Stimulated activated CD8-positive, alpha-beta memory T cell treated with anti-CD3 and anti-CD28 coated beads, Interleukin-7, amount 100 ng/mL, for 1 hour (primary cell): ENCODE measurements at places on chromosomes 3 and 15.

GRCh38 chr3:98361289-98361688, 7.6 kb downstream of the OR5K4 start:
- no peak for DNase-seq

DNA sequence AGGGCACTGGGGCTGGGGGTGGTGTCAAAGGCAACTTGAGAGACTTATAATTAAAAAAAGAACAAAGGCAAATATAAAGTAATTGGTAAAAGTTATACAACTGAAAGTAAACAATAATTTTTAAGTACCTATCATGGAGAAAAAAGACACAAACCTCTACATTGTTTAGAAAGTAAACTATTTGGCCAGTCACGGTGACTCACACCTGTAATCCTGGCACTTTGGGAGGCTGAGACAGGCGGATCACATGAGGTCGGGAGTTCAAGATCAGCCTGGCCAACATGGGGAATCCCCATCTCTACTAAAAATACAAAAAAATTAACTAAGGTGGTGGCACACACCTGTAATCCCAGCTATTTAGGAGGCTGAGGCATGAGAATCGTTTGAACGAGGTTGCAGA, 25.8 kb downstream of the RPSA start:
- DNase-seq: no peak

- no peak for DNase-seq
Measured at GRCh38 chr3:152961323-152961722, 126.4 kb downstream of the P2RY1 start.

- no peak for DNase-seq
Measured at GRCh38 chr3:58613236-58614132, 36.3 kb upstream of the FAM107A start.

- no peak for DNase-seq
Measured at GRCh38 chr15:71547011-71547410, 263.3 kb upstream of the NR2E3 start.

DNA sequence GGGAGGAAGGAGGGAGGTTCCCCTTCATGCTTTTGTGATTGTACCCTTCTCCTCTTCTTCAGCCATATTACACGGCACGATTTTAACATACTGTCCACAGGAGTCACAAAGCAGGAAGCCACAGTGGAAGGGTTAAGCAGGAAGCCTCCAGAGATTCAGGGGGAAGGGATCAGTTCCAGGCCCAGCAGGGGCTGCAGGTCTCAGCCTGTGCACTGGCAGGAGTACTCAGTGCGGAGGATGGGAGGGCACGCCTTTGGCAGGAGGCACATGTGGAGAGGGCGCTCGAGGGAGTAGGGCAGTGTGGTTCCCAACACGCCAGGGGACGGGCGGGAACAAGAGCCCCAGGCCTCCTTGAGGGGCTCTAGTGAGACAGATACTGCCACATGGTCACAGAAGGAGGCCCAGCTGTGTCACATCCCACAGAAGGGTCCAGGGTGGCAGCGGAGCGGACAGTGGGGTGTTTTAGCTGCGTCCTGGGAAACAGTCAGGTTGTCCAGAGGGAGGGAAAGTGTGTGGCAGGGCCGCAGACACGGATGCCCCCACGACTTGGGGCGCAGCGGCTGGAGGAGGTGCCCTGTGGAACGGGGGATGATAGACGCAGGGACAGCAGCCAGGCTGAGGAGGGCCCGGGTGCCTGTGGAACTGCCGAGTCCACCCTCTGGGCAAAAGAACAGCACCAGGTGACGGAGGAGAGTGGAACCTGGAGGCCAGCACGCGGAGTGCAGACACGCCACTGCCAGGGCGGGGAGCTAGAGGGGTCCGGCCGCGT, 77.5 kb downstream of the CHSY1 start:
- no peak for DNase-seq

GRCh38 chr3:107806536-107806935, 283.8 kb downstream of the BBX start:
- no peak for DNase-seq
